GM03348 (cell line): ENCODE measurements at places on chromosomes 13 and 19.

- DNase-seq = no peak
Measured at GRCh38 chr13:92384410-92384809, 842.2 kb upstream of the GPC6 start.

- no peak for DNase-seq
Measured at GRCh38 chr13:51811046-51811445, 7.1 kb upstream of the DHRS12 start.

GRCh38 chr19:46984077-46985010 is 35.3 kb upstream of the NPAS1 start:
- no peak for DNase-seq

GRCh38 chr13:107375701-107376340 is 807.9 kb upstream of the ARGLU1 start:
- DNase-seq = no peak

GRCh38 chr19:41616792-41617621 is 9.9 kb downstream of the CEACAM4 start:
- DNase-seq = peak; percentile 33
